ENCODE measurements at places on chromosomes 5 and 9. TPM values are rescaled to one million over a fixed set of nuclear protein-coding genes. Genes with fewer than 3 reads are reported as not detected.

IRX1 gene
- 24.1 TPM for total RNA-seq

CDC20B gene
- total RNA-seq, result 0.38 TPM

PCDHGA9 gene
- 2.2 TPM for total RNA-seq

- H3K36me3 ChIP-seq, result peaks cover 12% of the 10 kb centered on the region
- H3K27me3 ChIP-seq, result no peaks in the 10 kb centered on the region
- DNase-seq, result no peak
Observed at GRCh38 chr9:123584202-123585176, 228.5 kb downstream of the CRB2 start.

IRGM gene
- not detected for total RNA-seq

Data from type B pancreatic cell (in vitro differentiated cells).